ENCODE measurements at places on chromosomes 3 and 15. TPM values are rescaled to one million over a fixed set of nuclear protein-coding genes. Genes with fewer than 3 reads are reported as not detected.

Gene SLC25A26
- 19.7 TPM for total RNA-seq

Gene WDR49
- 2.6 TPM for total RNA-seq

Gene KBTBD8
- not detected for total RNA-seq

DNA sequence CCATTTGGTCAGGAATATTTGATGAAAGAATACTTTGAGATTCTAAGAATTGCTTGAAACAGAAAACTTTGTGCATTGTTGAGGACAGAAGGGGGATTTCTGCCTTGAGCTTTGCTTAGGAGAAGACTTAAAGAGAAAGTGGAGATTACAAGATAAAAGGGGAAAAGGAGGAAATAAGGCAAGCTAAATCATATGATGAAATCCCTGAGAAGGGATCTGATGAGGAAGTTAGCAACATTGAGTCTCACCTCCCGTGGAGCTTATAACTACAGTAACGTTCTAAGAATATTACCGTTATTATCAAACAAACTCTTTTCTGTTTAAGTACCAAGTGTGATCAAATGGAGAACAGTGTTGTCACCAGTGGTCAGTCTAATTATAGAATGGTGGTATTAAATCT lies 414.7 kb upstream of the NAALADL2 start:
- no peaks in the 10 kb centered on the region for H3K4me1 ChIP-seq
- no peak overlapping the region for H3K27ac ChIP-seq
- H3K27me3 ChIP-seq, result no peaks in the 10 kb centered on the region

GRCh38 chr3:28949580-28949979 lies 331.3 kb upstream of the RBMS3 start:
- no peak for DNase-seq
- peaks cover 3% of the 10 kb centered on the region for H3K4me1 ChIP-seq
- H3K27ac ChIP-seq, result no peak overlapping the region
- H3K27me3 ChIP-seq, result no peaks in the 10 kb centered on the region
- H3K36me3 ChIP-seq, result no peaks in the 10 kb centered on the region
- H3K4me3 ChIP-seq, result no peak overlapping the region
